NCI-H524 (cell line): ENCODE measurements at places on chromosomes 7 and 10.
A peak's percentile ranks its signal among the peaks of the same experiment; 100 is the strongest.

GRCh38 chr10:34235164-34235832 lies 579.8 kb downstream of the PARD3 start:
- DNase-seq = no peak

DNA sequence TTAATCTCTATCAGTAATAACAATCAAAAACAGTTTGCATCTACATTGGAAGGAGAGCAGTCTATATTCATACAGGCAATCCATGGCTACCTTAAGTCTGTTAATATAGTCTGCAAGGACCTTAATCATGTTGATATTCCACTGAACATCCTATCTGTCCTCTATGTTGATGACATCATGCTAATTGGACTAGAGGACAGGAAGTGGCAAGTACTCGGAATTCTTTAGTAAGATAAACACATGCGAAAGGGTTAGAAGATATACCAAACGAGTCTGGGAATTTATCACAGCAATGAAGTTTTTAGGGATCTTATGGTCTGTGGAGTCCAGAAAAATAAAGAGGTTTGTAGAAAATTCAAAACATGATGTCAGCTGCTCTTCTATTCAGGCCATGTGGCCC lies 11.3 kb upstream of the SAMD9L start:
- no peak for DNase-seq

DNA sequence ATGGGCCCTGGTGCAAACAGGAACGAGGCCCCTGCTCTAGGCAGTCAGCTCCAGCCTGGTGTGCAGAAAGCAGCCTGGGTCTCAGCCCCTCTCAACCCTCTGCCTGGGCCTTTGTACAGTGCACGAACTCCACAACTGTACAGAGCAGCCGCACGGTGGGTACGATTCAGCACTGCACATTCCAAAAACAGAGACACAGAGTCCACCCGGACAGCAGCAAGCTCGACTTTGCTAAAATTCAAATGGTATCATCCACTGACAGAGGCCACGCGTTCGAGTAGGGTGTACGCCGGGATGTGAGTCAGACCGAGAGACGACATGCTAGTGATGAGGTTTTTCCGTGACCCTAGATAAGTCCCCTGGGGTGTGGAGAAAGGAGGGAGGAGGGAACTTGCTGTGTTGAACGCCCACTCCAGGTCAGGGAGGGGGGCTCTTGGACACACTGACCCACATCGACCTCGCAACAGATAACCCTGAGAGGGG lies 65.6 kb upstream of the PDGFA start:
- DNase-seq = no peak

DNA sequence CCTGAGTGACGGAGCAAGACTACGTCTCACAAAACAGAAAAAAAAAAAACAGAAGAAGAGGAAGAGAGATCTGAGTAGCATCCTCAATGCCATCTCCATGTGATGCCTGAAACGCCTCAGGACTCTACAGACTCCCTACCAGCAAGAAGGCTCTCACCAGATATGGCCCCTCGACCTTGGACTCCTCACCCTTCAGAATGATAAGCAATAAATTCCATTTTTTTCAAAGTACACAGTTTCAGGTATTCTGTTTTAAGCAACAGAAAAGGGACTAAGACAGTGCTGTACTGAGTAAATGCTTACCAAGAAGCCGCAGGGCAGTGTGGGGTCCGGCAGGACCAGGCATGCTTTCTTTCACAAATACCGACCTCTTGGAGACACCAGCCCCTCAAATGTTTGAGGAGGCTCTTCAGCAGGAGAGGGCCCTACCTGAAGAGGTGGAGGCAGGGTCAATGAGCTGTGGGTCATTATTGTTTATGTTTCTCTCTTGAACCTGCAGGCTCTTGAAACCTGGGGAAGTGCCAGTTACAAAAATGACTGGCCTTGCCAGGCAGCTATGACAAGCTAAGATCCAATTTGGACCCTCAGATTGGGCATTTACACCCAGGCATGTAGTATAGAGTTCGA lies 204.1 kb upstream of the LYZL1 start:
- no peak for DNase-seq

DNA sequence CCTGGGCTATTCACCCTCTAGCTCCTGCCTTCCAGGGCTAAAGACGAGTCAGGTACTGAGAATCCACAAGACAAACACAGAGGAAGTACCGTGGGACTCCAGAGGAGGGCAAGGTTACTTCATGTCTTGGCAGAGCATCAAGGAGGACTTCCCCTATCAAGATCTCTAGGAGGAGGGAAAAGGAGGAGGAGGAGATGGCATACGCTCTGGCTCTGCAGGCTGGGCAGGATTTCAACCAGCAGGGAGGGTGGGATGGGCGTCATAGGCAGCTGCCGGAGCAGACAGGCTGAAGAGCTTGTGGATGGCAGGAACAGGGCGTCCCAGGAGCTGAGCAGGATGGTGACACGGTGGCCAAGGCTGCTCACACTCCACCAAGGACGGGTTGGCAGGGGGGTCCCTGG lies 21.3 kb downstream of the MDH2 start:
- no peak for DNase-seq

- peak; percentile 26 for DNase-seq
Measured at GRCh38 chr10:131532745-131533341, 221.3 kb upstream of the TCERG1L start.

DNA sequence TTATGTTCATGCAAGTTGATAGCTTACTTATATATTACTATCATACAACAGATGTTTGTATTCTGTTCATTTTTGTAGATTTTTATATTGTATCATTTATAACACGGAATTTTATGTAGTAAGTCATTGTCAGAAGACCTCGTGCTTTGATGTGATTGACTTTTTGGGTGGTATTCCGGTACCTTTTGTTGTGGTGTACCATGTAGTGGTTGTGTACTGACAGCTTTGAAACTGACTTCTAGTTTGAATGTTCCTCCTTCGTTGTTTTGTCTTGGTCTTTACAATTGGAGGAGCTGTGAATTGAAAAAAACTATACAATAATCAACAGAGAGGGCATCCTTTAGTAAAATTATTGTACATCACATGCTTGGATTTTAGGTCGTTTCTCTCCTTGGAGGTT lies 61.5 kb downstream of the WAC start:
- no peak for DNase-seq

DNA sequence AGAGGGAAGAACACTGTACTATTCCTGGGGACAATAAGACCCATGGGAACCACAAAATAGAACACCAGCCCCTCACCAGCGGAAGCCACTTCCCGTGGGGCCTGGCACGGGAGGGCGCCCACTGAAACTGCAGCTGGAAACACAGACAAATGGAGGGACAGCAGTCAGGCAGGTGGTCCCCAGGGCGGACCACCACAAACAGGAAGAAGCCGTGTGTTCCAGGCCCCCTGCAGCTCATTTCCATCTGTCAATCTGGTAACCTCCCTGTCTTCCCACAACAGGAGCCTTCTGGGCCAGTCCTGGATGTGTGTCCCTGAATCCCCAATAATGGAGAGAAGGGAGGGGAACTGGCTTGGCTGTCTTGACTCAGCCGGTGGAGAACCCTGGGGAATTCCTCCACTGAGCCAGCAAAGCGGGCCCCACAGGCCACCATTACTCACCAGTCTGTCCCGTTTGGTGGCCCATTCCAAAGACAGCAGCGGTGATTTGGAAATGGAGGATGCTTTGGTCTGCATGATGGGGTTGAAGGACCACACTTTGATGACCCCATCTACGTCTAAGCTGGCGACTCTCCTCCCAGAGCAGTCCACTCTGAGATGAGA lies 16.7 kb downstream of the WDR91 start:
- no peak for DNase-seq

- DNase-seq = no peak
Measured at GRCh38 chr10:8221451-8221850, 167.0 kb downstream of the GATA3 start.

- DNase-seq = no peak
Measured at GRCh38 chr7:20954711-20955619, 168.3 kb upstream of the SP8 start.
